Glomerular endothelial cell (primary cell): ENCODE measurements at places on chromosomes 5 and 9.

DNA sequence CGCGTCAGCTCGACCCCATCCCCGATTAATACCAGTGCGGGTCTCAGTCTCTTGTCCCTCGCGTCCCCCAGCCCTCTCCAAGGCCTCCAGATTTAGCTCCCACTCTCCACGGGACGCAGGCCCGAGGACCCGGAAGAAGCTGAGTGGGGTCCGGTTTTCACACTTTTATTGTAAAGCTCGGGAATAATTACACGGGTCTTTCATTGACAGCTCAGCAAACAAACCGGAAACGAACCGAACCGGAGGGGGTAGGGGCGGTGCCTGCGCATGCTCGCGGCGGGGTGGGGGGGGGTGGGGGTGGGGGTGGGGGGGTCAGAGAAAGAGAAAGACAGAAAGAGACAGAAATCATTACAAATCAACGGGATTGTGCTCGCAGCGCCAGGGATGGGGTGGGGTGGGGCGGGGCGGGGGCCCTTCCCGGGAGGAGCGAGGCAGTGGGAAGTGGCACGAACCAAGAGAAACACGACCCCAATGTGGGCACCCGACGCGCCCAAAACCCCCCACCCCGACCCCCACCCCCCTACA lies 27.9 kb downstream of the PCDH1 start:
- DNase-seq = no peak

DNA sequence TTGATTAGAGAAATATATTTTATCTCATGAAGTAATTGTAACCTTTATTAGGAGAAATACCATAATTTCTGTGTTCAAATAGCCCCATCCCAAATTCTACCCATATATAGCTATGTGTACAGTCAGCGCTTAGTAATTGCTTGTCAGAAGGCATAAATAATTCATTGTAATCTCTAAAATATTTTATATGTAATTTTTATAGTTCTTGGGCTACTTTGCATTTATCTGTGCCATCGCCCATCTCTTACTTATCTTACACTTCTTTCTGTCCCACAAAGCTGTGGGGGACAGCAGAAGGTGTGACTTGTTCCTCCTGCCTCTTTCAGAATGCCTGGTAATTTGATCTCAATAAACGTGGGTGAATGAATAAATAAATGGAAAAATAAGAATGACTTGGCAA lies 5.5 kb downstream of the ADAMTSL1 start:
- DNase-seq = no peak

GRCh38 chr9:97759581-97760288 lies 62.6 kb upstream of the XPA start:
- no peak for DNase-seq

DNA sequence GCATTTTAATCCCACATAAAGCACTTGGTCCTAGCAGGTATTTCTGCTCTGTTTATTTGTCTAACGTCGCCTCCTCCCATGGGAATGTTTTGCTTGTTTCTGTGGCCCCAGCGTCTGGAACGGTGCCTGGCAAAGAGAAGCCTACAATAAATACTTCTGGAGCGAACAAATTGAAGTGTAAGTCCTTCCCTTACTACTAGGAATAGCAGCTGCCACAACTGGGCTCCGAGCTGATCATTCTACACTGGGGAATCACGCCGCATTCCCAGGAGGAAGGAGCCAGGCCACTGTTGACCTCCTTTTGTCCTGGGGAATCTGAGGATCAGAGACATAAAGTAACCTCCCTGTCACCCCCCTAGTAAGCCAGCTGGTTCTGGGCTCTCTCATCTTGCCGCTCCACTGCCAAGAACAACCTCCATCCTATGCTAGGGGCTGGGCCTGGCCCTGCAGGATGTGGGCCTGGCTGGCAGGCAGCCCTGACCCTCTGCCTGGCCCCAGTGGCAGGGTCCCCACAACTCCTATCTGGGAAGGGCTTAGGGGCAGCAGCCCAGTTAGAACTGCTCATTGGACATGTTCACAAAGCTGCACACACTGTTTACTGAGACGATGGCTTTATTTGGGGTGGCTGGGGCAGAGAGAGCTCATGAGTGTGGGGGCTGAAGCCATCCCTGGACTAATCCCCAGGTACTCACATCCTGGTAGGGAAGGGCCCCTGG lies 82.8 kb downstream of the GTF3C4 start:
- DNase-seq = no peak
